ENCODE measurements at places on chromosomes 7 and 10.

DNA sequence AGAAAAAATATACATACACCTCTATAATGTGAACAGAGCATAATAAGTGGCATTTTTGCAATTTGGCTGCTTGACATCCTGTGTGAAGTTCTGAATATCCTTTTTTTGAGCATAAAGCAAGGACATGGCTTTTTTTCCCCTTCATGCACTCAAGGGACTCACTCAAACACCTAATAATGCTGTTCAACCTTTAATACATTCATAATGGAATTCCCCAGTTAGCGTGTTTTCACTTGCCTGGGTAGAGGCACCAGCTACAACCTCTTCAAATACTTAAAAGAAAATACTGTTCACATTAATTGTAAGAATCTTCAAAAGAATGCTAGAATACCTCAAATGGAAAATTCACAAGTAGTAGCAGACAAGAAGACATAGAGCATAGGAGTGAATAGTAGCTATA is 316.8 kb downstream of the PCDH15 start:
- peak; percentile 1 for DNase-seq

- DNase-seq: peak; percentile 64
Measured at GRCh38 chr10:79237454-79238157, 109.7 kb upstream of the PPIF start.

GRCh38 chr10:61608255-61609033 is 54.3 kb upstream of the CABCOCO1 start:
- no peak for DNase-seq

GRCh38 chr7:36217961-36218284 is 64.9 kb downstream of the EEPD1 start:
- no peak for DNase-seq

DNA sequence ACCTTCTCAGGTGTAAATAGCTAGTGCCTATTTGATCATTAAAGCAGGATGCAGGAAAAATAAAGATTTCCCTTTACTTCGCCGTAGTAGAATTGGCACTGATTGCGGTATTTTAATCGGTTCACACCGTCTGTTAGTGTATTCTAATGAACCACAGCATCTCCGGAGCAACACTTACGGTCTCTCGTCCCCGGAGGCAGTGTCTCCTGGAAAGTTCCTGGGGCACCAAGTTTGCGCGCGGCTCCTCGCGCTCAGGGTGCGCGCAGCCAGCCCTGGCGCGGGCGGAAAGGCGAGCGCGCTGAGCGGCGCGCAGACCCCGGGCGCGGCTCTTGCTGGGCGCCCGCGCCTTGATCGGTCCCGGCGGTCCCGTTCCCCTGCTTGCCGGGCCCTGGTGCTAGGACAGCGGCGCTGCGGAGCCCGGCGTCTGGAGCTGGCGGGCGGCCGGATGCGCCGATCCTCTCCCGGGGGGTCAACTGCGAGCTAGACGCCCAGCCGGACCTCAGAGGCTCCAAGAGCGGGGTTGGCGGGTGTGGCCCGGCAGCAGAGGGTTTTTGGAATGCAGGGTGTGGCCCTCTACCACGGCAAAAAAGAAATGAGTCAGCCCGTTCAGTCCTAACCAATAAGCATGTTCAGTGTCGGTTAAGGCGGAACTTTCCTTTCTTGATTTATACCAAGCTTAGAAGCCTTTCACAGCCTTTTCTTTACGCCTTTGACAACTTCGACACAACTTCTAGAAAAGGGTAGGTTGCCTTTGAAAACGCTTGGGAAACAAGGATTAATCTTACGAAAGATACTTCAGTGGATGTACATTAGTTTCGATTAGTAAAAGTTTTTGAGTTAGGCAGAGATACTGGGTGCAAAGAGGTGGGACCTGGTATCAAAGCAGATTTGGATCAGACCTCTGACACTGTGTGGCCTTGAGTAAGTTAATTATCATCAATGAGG is 166.8 kb upstream of the ASAH2 start:
- peak; percentile 91 for DNase-seq

GRCh38 chr7:131556909-131557651 is 652 bp upstream of the PODXL start:
- DNase-seq: no peak

GRCh38 chr7:157267956-157268355 is 68.8 kb upstream of the DNAJB6 start:
- no peak for DNase-seq

DNA sequence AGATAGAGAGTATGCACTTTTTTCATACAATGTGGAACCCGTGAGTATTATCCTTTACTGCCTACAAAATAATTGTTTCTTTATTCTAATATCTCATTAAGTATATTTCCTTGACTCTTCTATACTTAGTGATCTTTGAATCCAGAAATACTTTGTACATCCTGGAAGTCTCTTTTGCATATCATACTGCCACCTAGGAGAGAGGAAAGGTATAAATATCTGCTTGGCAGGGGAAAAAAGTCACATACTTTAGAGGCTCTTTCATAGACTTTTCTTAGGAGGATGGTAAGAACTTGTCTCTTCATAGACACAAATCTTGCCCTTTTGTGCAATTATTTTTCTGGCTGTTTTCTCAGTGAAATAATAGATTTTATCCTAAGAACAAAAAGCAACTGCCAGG is 436.0 kb downstream of the PAXIP1 start:
- DNase-seq: no peak

DNA sequence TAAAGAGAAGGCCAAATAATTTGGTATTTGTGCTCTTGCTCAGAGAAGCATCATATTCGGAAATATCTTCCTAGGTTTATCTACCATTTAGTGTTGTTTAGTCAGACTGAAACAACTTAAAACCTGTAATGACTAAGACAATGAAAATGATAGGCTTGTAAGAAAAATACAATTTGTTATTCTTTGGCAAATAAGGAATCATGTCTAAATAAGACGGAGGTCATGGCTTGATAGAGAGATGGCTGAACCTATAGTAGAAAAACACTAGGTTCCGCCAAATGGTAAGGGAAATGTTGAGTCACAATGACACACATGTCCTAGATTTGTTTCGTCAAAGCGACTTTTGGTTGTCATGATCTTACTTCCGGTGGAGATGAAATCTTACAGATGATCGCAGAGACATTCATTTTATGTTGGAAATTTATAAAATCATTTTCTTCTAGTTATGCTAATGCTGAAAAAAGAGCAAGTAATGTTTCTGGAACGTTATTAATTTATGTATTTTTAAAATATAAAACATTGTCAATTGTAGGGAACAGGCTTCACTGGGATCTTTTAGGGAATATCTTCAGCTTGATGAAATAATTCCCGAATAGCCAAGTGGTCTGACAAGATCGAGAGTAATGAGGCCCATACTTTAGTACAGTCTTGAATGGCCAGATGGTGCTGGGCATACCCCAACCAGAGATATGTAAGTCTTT is 1.0 kb downstream of the SRGN start:
- DNase-seq: no peak

DNA sequence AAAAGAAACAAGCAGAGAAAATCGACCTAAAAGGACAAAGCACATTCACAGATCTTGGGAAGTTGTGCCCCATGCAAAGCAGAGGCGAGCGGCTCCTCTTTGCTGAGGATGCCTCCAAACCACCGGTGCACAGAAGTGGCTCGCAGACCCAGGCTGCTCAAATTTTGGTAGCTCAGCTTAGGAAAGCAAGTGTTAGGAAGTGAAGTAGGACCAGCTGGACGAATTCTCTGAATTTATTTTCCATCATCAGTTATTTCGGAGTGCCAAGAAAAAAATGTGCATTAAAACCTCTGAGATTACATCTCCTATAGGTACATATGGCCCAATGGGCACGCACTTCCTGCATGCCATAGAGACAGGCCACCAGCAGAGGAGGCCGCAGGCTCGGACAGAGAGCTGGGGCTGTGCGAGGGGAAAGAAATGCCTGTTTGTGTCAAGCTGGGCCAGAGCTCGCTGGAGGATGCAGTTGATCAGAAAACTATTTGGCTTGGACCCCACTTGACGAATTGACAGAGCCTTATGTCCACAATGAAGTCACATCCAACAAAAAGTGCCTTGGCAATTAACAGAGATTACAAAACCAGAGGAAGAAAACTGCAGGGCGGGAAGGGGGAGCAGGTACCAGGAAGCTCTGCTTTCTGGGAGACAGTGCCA is 122.3 kb upstream of the LYZL2 start:
- DNase-seq: no peak

DNA sequence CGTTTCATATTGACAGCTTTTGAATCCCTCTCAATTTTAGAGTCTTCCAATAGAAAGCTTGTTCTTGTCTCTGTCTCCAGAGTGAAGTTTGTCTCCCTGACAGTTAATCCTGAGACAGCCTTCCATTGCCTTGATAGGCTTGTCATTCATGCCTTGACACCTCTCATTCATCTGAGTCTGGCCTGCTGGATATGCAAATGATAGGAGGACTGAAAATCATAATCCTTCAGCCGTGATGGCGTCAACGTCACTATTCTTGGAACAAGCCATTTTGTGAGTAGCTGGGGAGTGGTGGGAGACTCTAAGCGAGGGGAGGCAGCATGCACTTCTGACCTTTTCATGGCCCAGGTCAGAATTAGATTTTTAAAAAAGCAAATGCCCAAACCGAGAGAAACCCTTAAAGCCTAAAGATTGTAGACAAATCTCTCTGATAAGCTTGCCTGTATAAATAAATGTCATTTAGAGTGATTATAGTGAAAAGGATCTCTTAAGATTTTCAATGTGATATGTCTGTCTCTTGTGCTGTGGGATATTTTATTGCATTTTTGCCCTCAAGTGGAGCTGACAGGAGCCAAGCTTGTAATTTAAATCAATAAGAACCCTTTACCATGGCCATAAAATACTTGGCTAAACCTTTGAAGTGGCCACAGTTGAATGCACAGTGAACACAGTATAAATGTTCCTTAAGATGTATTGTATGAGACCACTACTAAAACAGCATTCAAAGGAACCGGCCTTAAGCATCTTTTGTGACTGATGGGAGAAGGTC is 148.8 kb downstream of the SNX10 start:
- no peak for DNase-seq

- no peak for DNase-seq
Measured at GRCh38 chr10:121426307-121426706, 171.9 kb downstream of the FGFR2 start.

DNA sequence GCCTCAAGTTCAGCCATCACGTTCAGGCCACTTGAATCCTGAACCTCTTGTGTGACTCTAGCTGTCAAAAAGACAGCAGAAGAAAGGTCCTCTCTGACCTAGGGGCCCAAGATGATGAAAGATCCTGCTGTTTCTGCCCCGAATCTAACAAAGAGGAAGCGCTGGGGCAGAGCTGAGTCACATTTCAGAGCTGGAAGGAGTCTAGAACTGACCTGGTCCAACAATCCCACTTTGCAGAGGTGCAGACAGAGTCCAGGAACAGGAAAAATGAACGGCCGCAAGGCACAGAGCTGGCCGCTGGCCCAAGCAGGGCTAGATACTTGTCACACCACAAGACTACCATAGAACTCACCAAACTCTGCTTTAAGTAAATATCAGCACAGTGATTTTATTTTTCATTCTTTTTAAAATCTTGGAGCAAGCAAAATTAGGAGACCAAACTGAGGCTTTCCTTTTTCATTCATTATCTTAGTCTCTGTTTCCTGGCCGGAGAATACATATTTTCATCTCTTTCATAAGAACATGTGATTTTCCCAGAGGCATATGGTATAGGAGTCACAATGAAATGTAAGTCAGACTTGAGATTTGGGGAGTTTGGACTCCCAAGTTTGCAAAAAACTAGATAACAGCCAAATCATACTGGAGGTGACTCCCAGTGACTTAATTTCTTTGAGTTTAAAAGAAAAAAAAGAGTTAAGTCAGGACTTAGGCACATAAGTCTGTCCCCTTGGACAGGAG is 52.8 kb downstream of the CHST15 start:
- DNase-seq: no peak

GRCh38 chr10:59265141-59265540 is 88.7 kb downstream of the PHYHIPL start:
- DNase-seq: no peak

GRCh38 chr10:63057509-63057908 is 75.6 kb upstream of the NRBF2 start:
- DNase-seq: no peak

GRCh38 chr7:154978017-154978416 is 24.9 kb downstream of the PAXIP1 start:
- no peak for DNase-seq

DNA sequence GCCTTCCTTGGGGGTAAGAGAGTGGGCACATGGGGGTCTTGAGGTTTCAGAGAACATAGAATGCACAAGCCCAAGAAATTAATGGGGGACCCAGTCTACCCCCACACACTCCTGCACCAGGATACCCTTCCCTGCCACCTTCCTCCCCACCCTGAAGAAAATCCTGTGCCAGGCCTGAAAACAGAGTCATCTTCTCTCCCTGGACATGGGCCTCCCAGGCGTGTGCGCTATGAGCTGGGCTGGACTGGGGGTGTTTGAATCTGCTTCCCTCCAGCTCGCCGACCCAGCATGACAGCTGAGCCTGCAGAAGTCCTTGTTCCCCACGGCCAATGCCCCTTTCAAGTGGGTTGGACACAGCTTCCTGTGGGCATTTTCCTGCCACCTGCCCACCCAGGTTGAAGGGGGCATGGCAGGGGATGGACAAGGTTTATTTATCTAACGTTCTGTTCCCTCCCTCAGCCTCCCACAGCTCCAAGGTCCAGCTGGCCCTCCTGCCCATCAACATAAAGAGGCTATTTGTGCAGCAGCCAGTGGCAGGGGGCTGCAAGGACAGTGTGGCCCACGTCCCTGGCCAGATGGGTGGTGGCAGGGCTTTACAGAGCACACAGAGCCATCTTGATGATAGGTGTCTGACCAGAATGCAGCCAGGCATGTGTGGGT is 141.0 kb downstream of the SH3PXD2A start:
- no peak for DNase-seq

DNA sequence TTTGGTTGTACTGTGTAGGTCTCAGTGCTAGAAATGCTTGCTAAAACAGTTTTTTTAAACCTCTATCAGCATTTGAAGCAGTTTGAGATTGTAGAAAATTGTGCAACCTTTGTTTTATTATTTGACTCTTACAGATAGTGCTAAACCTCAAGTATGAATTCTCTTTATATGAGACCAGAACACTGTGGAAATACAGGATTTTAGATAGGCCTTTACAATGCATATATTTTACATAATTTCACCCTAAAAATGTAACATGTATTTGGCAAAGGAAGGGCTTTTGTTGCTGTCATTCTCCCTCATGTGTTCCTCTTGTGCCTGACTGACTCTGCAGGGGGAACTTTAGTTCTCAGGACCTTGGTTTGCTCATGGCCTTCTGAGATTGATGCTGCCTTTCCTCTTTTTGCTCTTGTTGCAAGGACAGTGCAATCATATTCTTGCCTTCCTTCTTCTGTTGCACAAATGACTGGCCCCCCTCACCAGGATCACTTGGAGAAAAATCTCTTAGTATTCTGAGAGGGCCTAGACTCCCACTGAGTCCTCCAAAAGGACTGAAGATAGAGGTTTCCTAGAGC is 188.7 kb downstream of the PPP1R9A start:
- DNase-seq: no peak

- DNase-seq: no peak
Measured at GRCh38 chr10:77121829-77122228, 515.8 kb downstream of the KCNMA1 start.

- no peak for DNase-seq
Measured at GRCh38 chr10:10703382-10703781, 314.3 kb upstream of the CELF2 start.

GRCh38 chr7:46622251-46622650 is 701.2 kb upstream of the IGFBP3 start:
- DNase-seq: no peak

GRCh38 chr10:125060482-125060825 is 99.9 kb downstream of the CTBP2 start:
- peak; percentile 56 for DNase-seq
